ENCODE measurements at places on chromosomes 7 and 10.

- no peak for ATAC-seq
These were observed 69.0 kb downstream of the PWWP2B start for GRCh38 chr10:132465889-132466519.

GRCh38 chr7:2510909-2511768 is 8.4 kb upstream of the LFNG start:
- ATAC-seq: no peak

DNA sequence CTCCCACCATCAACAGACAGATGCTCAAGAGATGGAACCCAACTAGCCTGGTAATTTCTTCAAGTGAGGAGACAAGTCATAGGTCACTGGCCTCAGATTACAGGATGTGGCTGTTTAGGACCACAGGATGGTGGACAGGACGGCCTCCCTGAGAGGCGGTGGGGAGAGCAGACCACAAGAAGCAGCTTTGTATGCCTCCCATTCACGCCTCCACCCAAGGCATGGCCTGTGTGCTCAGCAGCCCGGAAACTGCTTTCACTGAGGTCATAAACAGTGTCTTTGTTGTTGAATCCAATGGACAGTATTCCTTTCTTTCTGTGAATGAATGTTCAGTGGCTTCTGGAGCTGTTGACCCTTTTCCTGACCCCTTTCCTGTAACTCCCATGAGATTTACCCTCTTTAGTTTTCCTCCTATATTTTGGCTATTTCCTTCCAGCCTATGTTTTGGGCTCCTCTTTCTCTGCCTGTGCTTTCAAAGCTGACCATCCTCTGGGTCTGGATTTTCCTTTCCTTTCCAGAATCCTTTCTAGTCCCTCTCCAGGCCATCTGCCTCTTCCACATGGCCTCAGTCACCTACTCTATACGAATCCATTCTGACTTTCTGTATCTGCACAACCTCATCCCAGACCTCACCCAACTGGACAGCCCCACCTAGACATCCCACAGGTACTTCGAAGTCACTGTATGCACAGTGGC is 32.4 kb upstream of the INPP5F start:
- no peak for ATAC-seq

DNA sequence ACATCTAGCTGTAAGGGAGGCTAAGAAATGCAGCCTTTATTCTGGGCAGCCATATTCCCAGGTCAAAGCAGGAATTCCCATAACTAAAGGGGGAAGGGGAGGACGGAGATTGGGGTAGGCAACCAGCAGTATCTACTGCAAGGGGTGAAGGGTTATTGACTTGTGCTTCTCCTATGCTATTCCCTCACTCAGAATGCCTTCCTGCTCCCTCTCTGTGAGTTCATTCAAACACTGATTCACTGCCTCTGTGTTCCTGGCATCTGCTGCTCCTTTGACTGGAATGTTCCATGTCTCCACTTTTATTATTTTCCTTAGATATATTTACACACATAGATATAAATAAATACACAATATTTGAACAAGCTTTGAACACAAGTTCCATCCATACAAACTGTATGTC is 11.1 kb downstream of the HTR7 start:
- ATAC-seq: no peak

- ATAC-seq: no peak
These were observed 15.2 kb upstream of the C10orf67 start for GRCh38 chr10:23359692-23360380.

GRCh38 chr7:19377611-19378344 is 232.6 kb upstream of the FERD3L start:
- ATAC-seq: no peak

- no peak for ATAC-seq
These were observed 318.4 kb upstream of the KAT6B start for GRCh38 chr10:74507951-74508350.

Data from SK-N-SH treated with all-trans-retinoic acid at 6 μM for 48 hours (cell line).